RCC 7860 (cell line): ENCODE measurements at places on chromosomes 7 and 10.

DNA sequence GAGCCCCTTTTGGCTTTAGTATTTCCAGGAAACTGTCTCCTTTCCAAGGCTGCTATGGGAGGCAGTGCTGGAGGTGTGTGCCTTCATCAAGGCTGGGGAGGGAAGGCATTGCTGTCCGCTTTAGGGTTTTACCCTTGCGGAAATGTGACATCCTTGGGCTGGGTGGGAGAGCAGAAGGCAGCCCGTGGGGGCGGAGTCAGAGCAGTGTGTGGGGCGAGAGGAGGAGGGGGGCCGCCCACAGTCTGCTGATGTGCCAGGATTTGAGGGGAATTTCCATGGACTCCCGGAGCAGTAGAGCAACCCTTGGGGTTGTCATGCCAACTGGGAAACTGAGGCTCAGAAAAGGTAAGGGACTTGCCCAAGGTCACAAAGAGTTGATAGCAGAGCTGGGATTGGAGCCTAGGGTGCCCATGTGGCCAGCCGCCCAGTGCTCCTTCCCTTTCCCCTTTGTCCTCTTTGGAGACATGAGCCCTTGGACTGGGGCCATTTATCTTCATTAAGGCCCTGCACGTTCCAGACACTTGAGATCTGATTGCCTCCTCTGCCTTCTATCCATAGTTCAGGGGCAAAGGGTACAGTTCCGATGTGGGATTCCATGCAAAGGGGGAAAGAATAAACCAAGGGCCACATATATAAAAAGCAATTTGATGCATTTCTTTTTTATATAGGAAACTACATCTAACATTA, 22.2 kb downstream of the TSPAN15 start:
- no peak for DNase-seq

GRCh38 chr7:26329520-26330255, 38.0 kb downstream of the SNX10 start:
- peak; percentile 45 for DNase-seq

GRCh38 chr7:76294344-76295024, 8.0 kb upstream of the HSPB1 start:
- DNase-seq = peak; percentile 96

DNA sequence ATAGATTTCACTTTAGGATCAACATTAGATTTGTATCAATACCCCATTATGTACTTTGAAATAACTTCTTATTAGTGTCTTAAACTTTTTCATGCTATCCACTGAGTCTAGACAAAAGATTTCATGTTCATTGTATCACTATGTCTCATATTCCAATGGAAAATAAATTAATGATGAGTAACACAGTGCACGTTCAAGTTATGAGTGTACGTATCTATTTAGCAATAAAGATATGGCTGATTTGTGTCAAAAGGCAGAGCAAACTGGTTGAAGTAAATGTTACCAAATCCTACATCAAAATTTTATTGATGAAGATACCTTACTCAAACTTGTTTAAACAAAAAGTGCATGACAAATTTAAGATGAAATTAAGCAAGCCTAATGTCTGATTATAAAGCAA, 102.4 kb downstream of the SEMA3E start:
- DNase-seq = peak; percentile 22

DNA sequence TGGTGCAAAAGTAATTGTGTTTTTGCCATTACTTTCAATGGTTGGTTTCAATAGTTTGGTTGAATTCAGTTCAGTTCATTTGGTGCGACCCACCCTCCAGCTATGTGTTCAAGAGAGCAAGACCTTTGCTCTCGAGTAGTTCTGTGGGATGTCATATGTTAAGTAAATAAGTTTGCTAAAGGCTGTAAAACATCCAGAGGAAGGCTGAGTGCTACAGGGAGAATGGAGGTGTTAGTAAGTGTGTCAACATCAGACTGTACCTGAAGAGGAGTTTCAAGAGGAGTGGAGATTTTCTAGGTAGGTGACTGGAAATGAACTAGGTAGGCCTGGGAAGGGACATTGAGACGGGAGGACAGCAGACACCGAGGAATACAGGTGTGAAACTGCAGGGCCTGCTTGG, 147.7 kb downstream of the SH2D4B start:
- DNase-seq = no peak

DNA sequence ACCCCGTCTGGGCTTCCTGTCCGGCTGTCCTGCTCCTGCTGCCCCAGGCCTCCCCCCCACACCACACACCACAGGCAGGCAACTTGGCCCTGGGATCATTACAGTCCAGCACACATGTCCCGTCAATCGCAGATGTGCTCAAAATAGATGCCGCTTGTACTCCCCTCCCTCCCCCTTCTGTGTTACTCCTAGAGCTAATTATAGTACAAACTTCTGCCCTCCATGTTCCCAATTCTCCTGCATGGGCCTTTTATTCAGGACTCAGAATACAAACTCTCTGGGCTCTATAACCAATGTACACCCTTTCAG, at the start of gene SYNPO2L:
Gene SYNPO2L (minus strand): TSS at position 40 of the 309 bp plus-strand sequence. CDS start 107 bp downstream, outside the sequence.
- DNase-seq = no peak

DNA sequence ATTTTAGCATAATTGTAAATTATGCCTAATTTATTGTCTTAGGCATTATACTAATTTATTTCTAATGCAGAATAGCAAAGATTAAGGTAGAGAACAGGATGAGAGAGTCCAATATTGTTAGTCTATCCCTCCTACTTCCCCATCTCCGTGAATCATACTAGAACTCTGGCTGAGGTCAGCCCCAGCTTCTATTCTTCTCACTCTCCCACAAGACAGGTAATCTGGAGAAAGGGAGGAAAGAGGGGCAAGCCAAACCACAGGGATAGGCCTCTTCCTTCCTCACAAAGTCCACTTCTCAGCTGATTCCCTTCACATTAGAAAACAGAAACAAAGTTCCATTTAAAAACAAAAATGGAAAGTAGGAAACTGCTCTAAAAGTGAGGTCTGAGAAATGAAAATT, 117.5 kb upstream of the LAMB4 start:
- peak; percentile 71 for DNase-seq

- DNase-seq = peak; percentile 97
Observed at GRCh38 chr7:34747867-34748727, 90.1 kb downstream of the NPSR1 start.

DNA sequence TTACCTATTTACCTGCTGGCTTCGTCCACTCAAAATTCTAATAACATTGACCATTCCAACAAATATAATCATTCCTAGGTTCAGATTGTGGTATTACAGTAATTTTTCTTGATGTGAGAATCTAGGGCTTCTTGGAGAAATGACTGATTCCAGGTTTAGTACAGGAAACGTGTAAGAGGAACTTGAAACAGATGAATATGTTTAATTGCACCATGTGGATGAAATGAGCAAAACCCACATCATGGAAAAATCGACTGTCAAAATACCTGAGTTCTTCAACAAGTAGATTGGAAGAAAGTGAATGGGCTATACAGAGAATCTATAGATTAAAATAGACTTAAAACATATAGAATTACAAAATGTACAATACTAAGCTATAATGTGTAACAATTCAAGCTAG, 24.9 kb upstream of the OR9A4 start:
- DNase-seq = no peak

DNA sequence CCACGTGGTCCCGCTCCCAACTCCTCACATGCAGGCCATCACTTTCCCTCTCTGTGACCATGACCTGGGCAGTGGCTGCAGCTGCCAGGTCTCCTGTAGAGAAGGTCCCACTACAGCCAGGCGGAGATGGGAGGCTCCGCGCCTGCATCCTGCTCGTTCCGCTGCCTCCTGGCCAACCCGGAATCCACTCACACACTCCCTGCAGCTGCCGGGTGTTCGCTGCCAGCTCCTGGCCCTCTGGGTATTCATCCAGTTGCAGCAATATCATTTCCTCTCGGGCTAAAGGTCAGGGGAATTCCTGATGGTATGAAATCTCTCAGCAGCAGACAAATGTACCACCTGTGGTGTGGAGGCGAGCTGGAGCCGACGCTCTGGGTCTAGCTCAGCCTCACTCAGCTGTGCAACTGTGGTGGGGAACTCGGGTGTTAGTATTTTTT, 65.7 kb downstream of the TLL2 start:
- peak; percentile 10 for DNase-seq

DNA sequence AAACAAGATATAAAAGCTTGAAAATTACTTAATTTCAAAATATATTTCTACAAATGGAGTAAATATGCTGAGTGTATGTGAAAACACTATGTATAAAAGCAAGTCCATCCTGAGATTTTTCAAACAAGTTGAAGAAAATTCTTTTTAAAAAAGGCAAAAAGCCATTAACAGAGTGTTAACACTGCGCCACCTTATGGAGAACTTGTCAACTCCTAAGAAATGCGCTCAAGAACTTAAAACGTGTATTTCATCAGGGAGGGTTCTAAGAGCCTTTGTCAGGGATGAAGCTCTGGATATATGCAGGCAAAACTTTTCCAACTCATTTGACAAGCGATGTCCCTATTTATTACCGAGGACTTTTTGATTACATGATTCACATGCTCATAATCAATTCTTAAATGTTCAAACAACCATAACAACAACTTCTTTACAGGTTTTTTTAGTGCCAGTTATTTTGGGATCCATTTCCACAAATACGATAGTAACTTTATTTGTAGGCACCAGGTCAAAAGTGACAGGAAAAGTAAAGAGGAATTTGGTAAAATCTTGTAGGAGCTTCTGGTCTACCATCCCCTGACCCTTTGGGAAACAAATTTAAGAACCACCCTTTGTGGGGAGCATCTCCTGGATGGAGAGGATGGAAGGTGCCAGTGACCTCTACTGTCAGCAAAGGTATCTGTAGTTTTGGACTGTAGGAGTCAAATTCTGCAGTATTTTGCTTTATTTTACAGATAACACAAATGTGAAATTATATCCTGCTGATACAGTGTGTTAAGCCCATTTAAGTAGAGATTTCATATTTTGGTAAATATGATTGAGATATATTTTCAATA, 23.2 kb downstream of the CALCR start:
- DNase-seq = peak; percentile 17
